ENCODE measurements at places on chromosomes 3 and 15.
A peak's percentile ranks its signal among the peaks of the same experiment; 100 is the strongest.

- DNase-seq, result no peak
These were observed 245.7 kb downstream of the FHIT start for GRCh38 chr3:61005591-61005990.

DNA sequence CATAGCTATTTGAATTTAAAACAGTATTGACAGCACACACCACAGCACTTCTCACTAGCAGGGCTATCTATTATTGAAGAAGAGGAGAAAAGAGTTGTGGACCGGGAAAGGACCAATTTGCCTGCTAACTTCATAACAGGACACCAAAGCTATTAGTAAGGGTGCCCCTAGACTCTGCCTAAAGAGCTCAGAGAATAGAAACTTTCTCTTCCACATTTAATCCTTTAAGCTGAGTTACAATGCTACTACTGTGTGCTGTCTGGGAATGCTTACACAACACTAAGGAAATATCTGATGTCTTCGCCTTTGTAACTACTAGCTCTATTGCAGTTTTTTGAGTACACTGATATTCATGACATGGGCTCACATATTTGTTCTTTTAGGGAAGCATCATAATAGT is 13.5 kb upstream of the AADAC start:
- DNase-seq, result no peak

DNA sequence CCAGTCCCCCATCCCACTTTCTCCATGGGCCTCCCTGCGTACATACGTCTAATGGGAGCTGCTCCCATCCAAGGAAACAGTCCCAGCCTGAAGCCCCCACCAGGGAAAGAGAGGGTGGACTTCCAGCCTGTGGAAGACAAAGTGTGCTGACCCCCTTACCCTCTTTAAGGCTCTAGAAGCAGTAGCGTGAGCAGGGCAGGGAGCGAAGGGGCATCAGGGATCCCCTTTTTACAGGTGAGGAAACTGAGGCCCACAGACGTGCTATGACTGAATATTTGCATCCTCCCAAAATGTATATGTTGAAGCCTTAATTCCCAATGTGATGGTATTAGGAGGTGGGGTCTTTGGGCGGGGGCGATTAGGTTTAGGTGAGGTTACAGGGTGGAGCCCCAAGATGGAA is 83.4 kb downstream of the TOP2B start:
- no peak for DNase-seq

DNA sequence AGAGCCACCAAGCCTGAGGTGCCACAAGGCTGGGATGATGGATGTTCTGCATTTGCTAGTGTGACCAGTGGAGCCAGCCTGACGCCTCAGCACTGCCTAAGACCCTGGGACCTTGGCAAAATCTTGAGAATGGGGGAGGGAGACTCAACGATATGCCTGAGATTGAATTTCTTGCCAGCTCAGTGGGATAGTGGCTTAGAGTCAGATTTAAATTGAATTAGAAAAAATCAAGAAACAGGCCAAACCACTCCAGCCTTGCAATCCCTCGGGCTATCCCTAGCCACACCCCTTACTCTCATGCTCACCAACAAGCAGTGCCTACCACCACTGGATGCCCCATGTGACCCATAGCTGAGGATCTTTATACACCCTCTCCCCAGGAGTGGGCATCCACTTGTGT is 18.7 kb upstream of the PDE8A start:
- DNase-seq, result no peak

GRCh38 chr3:127427156-127427555 is 139.3 kb upstream of the PRR20G start:
- DNase-seq, result no peak

GRCh38 chr3:142259359-142259758 is 34.0 kb upstream of the GK5 start:
- no peak for DNase-seq

GRCh38 chr3:46709721-46710120 is 7.9 kb downstream of the PRSS50 start:
- DNase-seq, result no peak

DNA sequence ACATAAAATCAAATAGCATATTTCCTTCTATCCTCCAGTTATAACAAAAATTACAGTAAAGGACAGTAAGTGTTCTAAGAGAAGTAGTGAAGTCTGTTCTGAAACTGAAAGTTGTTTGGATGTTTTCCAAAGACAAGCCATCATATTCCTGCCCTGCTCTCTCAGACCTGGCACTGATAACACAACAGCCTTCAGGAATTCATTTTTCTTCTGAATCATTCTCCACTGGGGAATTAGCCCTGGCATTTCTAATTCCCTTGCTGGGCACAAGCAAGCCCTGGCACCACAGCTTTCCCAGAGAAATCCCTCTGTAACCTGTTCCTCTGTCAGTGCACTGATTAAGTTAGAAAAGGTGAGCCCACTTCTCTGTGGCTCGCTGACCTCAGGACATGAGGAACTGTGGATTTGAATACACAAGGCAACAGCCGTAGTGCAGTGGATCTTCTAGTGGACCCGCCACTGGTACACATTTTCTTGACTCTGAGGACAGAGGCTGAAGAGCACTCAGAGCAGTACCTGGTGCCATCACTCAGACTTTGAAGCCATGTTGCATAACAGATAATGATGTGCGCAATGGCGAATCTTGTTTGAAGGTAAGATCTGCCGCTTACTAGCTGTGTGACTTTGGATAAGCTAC is 61.6 kb downstream of the WWTR1 start:
- DNase-seq, result no peak

- DNase-seq, result no peak
These were observed 9.9 kb upstream of the UBL7 start for GRCh38 chr15:74470631-74471395.

DNA sequence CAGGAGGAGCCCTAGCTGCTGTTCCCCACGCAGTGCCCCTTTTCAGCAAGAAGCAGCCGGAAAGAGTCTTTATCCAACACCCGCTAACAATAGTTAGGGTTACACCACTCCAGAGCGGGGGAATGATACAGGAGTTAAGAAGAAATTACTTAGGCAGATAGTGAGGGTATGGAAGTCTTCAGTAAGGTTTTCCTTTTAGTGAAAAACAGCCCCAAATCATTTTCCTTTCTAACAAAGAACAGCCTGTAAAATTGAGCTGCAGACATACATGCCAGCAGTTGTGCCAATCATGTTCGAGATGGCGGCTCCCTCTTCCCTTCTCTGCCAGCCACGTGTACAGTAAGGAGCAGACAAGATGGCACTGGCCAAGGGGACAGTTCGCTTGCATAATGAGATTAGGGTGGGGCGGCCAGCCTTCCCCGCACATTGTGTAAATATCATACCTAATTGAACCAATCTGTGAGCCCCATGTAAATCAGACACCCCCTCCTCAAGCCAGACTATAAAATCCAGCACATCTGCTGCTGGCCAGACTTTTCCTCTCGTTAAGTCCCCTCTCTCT is 18.5 kb upstream of the SENP5 start:
- DNase-seq, result no peak

GRCh38 chr3:110598847-110599490 is 472.6 kb upstream of the NECTIN3 start:
- DNase-seq, result no peak

- no peak for DNase-seq
These were observed 111.8 kb upstream of the C15orf61 start for GRCh38 chr15:67409175-67409574.

DNA sequence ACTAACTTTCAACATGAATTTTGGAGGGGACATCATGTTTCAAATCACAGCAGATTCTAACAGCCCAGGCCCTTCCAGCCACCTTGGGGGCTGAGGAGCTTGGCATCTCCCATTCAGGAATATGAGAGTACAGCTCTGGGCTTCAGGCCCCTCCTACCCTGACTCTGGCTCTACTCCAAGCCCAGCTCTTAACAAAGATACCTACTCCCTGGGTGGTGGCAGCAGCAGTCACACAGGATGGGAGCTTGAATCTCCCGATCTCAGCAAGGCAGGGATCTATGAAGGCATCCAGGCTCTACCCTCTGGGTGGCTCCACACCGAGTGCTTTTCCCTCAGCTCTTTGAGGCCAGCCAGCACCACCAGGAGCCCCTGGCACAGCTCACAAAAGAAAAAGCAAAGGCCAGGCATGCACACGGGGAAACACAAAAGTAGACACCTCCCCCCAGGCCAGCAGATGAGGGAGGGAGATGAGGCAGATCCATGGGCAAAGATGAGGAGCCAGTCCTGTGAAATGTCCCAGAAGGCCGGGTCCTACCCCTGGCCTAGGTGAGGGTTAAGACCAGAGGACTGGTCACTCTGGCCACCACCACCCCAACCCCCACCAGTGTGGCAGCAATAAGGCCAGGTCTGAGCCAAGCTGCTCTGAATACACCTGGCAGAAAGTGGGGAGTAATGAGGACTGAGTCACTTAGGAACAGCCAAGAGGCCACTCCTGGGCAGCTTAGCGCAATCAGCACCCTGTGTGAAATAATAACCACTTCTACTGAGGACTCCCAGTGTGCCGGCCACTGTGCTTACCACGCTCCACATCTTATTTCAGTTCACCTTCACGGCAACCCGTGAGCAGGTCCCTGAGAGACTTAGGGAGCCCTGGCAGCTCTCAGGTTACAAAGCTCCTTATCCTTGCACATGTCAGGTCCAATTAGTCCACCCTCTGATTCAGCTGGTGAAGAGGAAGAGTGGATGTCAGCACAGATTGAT is 24.3 kb downstream of the PLA2G4F start:
- peak; percentile 54 for DNase-seq

DNA sequence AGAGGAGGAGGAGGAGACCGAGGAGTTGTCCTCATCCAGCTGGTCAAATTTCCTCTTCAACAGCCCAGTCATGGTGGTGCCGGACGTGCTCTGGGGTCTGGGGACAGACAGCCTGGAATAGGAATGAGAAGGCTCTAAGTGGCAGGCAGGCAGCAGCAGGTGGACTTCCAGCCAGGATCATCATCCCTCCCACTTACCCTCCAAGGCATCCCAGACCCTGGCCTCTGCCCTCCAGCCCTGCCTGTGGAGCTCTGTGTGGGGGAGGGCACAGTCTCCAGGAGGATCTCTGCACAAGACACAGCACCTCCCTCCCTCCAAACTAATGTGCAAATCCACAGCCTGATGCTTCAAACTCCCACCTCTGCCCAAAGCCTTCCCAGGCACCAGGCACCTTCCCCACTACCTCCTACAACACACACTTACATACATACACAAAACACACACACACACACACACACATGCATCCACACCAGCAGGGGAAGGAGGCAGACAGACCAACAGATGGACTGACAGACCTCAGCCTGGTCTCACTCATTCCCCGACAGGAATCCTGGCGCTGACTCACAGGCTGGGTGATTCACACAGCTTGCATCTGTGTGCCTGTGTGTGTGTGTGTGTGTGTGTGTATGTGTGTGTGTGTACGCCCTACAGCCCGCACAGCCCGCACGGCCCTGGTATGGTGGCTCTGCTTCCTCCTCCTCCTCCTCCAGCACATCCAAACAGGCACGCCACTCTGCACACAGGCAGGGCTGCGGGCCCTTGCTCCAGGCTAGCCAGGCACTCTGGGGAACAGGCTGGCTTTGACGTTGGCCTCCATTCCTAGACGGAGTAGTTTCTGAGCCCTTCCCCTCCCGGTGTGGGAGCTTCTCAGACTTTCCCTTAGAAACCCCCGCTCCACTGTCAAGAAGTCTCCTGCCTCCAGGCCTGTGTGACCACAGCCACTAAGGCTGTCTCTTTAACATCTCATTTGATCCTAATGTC is 6.5 kb downstream of the CSRNP1 start:
- no peak for DNase-seq

DNA sequence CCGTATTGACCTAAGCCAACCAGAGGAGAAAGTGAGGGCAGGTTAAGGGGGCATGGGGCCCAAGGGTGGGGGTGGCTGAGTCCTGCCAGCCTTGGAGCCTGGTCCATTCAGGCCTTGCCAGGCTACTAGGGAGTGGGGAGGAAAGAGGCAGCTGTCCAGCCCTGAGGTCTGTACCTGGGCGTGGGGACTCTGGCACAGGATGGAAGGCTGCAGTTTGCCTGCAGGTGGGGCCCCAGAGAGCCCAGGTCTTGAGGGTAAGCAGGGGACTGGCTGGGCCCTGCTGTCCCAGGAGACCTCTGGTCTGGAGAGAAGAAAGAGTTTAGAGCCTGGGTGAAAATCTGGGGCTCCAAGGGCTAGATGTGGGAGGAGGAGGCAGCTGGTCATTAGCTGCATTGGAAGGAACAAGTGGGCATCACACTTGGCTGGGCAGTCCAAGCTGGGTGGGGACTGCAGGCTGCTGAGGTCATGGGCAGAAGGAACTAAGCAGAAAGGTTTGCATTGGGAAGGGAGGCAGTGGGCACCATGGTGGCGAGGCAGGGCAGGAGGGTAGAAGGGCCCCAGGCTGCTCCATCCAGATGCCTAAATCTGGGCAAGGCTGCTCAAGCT is 108.4 kb downstream of the OXNAD1 start:
- no peak for DNase-seq

DNA sequence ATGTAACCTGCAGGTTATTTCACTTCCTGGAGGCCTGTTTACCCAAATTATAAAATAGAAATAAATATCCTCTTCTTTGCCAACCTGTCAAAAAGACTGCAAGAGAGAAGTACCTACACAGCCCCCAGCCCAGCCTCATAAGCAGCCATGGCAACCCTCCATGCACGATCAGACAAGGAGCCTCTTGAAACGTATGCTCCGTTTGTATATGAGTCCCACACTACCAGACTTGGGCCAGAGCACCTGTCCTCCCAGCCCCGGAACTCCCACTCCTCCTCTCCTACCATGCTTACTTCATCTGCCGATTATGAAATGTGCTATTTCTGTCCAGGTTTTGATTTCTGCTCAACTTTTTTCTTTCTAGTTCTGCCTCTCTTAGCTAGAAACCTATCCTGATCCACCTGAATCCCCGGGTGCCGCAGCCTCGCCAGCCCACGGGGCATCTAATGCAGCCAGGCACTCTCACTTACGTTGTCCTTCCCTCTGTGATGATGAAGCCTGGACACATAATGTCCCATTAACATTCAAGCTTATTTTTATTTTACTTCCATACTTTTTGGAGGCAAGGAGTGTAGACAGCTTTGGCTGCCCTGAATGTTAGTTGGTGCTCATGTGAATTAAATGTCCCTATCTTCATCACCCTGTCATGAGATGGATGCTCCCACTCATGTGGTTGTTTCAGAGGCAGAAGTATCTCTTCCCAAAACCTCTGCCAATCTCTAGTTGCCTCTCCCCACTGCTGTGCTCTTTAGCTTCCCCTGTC is 73.8 kb downstream of the MB21D2 start:
- no peak for DNase-seq

DNA sequence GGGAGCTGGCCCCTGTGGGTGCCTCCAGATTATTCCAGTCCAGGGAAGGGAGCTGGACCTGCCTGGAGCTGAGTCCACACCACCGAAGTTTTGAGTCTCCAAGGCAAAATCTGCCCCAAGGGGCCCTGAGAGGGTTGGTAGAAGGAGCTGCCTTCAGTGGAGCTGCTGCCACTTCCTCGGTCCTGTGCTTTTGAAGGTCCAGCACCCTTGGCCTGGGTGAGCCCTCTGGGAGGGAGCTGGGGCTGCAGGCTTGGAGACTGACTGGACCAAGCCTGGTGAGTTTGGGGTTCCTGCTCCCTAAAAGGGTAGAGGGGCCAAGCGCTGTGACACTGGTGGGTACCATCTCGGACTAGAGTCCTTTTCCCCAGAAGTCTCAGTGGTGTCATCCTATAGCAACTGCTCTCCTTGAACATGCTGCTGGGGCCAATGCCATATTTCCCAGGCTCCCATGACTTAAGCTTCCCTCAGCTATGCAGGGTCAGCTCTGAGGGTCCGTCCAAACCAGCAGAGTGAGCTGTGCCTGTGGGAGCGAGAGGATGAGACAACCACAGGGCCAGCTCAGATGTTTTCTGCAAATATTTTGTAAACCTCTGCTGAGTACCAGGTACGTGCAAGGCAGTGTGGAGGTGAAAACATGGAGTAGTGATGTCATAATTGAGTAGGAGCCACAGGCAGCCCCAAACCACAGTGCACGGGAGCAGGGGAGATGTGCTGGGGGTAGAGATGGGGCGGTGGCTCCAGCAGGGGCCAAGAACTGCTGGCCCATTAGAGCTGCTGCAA is 96.0 kb downstream of the ABHD5 start:
- DNase-seq, result no peak

All from NCI-H187 (cell line).